ENCODE measurements at places on chromosomes 5 and 9.

DNA sequence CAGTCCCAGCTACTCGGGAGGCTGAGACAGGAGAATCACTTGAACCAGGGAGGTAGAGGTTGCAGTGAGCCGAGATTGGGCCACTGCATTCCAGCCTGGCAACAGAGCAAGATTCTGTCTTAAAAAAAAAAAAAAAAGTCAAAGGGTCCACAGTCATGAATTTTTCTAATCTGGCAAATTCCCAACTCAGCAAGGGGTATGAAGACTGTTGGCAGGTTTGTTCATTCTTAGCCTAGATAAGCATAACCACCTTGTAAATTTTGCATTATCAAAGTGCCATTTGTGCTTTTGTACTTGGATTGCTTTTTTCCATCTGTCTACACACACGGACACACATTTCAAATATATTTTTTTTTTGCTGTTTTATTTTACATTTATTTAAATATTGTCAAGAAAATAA lies 299.8 kb upstream of the NUDT12 start:
- DNase-seq, result no peak

- no peak for DNase-seq
Observed at GRCh38 chr9:94611638-94612068, 18.0 kb upstream of the FBP2 start.

- DNase-seq, result no peak
Observed at GRCh38 chr5:42520957-42521356, 97.7 kb downstream of the GHR start.

DNA sequence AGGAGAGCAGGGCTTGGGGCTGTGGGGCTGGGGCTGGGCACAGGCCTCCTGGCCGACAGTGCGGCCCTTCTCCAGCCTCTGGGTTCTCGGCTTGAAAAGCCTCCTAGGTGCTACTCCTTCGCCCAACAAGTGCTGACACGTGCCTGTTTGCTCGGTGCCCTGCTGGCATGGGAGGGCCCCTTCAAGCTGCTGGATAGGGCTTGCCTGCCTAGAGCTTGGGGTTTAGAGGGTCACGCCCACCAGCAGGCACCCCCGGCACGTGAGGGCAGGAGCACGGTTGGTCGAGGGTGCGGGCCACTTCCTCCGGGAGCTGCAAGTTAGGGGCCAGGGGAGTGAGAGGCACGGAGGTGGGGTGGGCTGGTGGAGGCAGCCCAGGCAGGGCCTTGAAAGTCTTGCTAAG lies 106.2 kb downstream of the RXRA start:
- DNase-seq, result no peak

DNA sequence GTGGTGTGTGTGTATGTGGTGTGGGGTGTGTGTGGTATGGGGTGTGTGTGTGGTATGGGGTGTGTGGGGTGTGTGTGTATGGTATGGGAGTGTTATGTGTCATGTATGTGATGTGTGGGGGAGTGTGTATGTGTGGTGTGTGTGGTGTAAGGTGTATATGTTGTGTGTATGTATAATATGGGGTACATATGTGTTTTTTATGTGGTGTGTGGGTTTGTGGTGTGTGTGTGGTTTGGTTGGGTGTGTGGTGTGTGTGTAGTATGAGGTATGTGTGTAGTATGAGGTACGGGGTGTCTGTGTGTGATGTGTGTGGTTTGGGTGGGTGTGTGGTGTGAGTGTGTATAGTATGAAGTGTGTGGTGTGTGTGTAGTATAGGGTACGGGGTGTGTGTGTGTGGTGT lies 11.4 kb downstream of the ECSCR start:
- DNase-seq, result no peak

Measured in ELR (cell line).